Activated CD4-positive, alpha-beta T cell treated with anti-CD3 and anti-CD28 coated beads for 48 hours (primary cell): ENCODE measurements at places on chromosomes 2 and 18.

GRCh38 chr2:11069566-11070185, 85.6 kb upstream of the SLC66A3 start:
- no peak for DNase-seq

- DNase-seq, result peak; percentile 82
Observed at GRCh38 chr2:108621087-108621559, 86.9 kb downstream of the LIMS1 start.

- no peak for DNase-seq
Observed at GRCh38 chr2:73333564-73333963, 40.2 kb upstream of the EGR4 start.

GRCh38 chr2:186772579-186772978, 76.4 kb downstream of the ZSWIM2 start:
- DNase-seq, result no peak

DNA sequence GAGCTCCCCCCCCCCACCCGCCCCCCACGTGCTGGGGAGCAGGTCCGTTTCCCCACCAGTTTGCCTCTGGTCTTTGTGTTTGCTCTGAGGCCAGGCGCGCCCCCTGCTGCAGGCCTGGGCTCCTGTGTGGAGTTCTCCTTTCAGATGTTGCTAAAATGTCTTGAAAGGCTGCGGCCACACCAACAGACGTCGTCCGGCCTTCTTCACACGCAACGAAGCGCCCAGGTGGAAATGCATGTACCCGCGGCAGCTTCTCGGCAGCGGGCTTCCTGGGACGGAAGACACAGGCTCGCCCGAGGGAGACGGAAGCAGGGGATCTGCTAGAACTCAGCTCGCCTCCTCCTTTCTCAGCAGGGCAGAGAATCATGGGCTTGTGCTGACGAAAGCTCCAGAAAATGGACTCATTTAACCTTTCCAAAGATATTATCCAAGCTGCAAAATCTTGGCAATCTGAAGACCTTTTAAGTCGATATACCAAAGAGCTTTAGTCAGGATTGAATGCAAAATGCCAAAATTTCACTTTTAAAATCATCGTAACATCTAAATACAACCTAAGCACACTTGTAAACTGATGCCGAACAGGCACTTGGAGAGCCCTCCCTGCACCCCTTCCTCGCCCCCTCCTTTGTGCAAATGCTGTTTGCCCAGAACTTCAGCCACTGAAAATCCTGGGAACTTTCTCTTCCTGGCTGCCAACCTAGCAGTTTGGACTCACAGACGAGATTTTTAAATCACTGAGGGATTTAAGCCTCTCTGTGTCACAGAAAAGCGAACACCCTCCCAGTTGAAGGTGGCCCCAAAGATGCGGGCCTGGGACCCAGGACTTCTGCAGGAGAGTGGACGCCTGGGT, 125.5 kb upstream of the ZNF516 start:
- peak; percentile 42 for DNase-seq
